SJSA1 (cell line): ENCODE measurements at places on chromosomes 11 and 22. TPM values are rescaled to one million over a fixed set of nuclear protein-coding genes. Genes with fewer than 3 reads are reported as not detected.

The CTSW gene
- total RNA-seq: 1.9 TPM in 1 of 2 replicates, not detected in the other

The PRG3 gene
- total RNA-seq: not detected in 2 replicates

The SULT4A1 gene
- total RNA-seq: not detected in 2 replicates

The CFAP300 gene
- total RNA-seq: 2.1 and 4.2 TPM in 2 replicates

The APOA4 gene
- total RNA-seq: not detected in 2 replicates

The CCDC87 gene
- 0.34 TPM in 1 of 2 replicates, not detected in the other for total RNA-seq

The MN1 gene
- 3.9 and 4.5 TPM in 2 replicates for total RNA-seq

The OR4A16 gene
- not detected in 2 replicates for total RNA-seq

The KCTD14 gene
- total RNA-seq: 2.3 and 7.7 TPM in 2 replicates

The NXPE4 gene
- not detected in 2 replicates for total RNA-seq

- DNase-seq: no peak
Observed at GRCh38 chr22:29912605-29913398, 29.8 kb downstream of the MTMR3 start.

GRCh38 chr11:3954448-3955298 is 99.2 kb downstream of the STIM1 start:
- DNase-seq: no peak

DNA sequence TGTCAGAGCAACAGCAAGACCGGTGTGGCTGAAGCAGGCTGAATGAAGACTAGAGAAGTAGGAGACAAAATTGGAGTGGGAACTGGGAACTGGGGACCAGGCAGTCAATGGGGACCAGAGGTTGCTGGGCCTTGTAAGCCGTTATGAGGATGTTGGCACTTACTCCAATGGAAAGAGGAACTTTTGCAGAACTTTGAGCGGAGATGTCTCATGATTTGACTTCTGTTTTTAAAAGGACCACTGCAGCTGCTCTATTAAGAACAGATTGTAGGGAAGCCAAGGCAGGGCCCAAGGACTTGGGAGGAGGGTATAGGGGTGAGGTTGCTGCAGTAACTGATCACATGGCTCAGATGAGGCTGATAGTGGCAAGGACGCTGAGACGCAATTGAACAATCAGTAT is 34.2 kb downstream of the IL18 start:
- DNase-seq: no peak

DNA sequence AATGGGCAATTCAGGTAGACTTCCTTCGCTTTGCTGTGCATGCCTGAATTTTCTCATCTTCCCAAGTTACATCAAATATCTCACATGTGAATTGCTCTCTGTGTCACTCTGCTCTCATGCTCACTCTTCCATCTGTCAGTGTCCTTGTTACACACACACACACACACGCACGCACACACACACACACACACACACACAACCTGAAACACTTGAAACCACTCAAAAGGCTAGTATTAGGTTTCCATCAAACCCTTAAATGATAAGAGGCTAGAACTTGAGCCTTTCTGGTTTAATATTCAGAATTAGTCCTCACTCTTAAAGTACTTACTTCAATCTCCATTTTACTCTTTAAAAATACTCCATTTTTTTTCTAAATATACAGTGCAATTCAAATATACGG is 282.4 kb downstream of the C11orf87 start:
- no peak for DNase-seq

- DNase-seq: no peak
Observed at GRCh38 chr11:128728767-128729587, 35.1 kb downstream of the FLI1 start.

GRCh38 chr22:45781966-45782365 is 110.3 kb downstream of the ATXN10 start:
- no peak for DNase-seq

GRCh38 chr22:25404556-25404927 is 159.9 kb upstream of the GRK3 start:
- peak; percentile 50 for DNase-seq

DNA sequence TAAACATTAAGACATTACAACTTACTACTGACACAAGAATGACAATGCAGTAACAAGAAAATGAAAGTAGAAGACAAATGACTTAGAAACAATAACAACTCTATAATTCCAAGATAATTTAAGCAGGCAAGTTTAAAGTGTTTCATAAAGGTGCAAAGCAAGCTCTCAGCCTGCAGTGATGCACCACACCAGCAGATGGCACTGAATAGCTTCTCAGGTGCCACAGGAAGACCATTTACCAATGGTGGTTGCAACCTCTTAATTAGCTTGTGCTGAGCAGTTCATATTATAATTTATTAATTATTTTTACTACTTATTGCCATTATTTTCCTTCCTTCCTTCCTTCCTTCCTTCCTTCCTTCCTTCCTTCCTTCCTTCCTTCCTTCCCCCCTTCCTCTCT is 60.6 kb downstream of the NXPE2 start:
- no peak for DNase-seq

DNA sequence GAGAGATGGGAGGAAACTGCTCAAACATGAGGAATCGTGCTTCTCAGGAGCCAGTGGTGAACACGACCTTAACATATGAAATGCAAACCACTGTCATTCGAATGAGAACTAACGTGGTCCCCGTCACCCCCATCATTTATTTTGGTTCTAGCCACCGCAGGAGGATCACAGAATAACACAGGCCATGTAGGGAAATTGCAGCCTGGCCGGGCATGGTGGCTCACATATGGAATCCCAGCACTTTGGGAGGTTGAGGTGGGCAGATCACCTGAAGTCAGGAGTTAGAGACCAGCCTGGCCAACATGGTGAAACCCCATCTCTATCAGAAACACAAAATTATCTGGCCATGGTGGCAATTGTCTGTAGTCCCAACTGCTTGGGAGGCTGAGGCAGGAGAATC is 27.1 kb downstream of the KRTAP5-5 start:
- no peak for DNase-seq
